ENCODE measurements at places on chromosomes 5 and 9. TPM values are rescaled to one million over a fixed set of nuclear protein-coding genes. Genes with fewer than 3 reads are reported as not detected.

Gene EIF4EBP3
- total RNA-seq, result 2.6 TPM

GRCh38 chr9:84815554-84815953, 146.0 kb downstream of the NTRK2 start:
- DNase-seq, result no peak

GRCh38 chr5:150137997-150138396, 17.6 kb downstream of the PDGFRB start:
- no peak for DNase-seq

DNA sequence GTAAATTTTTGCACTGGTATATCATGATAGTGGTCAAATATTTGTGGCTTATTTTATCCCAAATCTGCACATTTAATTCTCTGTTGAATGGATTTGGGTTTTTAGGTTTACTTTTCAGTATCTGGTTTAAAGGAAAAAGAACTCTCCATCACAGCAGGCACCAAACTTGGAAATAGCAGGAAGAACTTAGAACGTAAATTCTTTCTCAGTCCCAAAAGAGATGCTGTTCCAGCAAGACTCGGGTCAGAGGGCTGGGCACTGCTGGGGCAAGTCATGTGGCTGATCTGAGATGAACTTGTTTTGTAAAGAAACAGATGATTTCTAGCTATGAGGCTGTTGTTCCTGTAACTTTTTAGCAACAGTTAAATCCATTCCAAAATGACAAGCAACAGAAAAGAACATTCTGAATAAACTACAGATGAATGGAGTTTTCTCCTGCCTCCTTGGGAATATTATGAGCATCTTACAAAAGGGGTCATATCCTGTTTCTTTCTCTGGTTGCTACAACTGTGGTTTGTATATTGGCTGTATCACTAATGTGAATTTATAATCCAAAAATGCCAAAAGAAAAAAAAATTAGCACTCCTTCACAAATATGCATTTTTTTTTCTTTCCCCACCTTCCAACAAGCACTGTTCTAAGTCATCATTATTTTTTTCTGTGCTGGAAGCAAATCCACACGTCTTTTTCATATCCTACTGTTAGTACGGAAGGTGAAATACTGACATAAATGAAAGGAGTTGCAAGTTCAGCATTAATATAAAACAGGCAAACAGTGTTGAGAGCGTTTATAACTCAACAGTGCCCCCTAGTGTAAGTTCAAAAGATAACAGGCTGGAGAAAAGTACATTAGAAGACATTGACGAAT, 31.1 kb downstream of the OR2K2 start:
- peak; percentile 95 for DNase-seq

- peak; percentile 19 for DNase-seq
Measured at GRCh38 chr9:113310538-113310937, 7.4 kb upstream of the RNF183 start.

DNA sequence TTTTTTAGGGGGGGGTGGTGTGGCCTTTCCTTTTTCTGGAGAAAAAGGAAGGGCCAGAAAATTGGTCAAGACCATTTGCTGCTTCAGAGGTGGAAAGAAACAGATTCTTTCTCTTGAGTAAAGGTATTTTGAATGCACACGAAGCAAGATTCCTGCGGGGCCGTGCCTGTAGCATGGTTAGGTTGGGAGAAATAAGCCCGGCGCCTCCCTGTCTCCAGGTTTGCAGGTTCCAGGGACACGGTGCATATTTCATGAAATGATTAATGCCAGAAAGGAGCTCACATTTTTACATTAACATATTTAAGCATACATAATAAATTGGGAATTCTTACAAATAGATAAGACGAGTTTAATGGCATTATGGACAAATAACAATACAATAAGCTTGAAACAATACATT, 409.5 kb upstream of the IRX1 start:
- no peak for DNase-seq

Measured in muscle of leg (tissue), 16 donors.